AG04450 (cell line): ENCODE measurements at places on chromosomes 6 and 20.

DNA sequence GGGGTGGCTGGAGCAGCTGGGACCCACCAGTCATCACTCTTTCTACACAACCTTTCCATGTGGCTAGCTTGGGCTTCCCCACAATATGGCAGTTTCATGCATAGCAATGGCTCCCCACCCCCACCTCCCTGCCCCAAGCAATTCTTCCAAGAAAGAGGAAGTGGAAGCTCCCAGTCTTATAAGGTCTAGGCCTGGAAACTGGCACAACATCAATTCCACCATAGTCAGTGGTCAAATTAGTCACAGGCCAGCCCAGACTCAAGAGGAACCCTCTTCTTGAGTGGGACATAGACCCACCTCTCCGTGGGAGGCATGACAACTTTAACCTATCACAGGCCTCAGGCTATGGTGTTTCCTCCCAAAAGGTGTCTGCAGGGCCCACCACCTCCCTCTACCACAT, 17.7 kb downstream of the TGM6 start:
- DNase-seq = no peak

- DNase-seq = no peak
Measured at GRCh38 chr6:28553986-28554881, 28.6 kb downstream of the GPX5 start.

DNA sequence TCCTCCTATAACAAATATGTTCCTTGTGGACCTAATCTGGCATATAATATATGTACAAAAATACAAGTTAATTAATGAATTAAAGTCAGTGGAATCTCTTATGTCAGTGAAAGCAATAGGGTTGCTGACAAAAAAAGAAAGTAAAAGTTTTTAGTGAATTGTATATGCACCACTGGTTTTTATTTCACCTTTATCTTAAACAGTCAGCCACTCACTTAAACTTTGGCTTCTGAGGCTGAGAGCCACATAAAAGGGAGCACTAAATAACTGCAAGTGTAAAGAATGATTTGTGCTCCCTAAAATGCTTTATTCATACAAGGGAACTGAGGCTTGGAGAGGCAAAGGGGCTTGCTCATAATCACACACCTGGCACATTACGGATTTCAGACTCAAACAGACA, 9.9 kb upstream of the F13A1 start:
- no peak for DNase-seq

DNA sequence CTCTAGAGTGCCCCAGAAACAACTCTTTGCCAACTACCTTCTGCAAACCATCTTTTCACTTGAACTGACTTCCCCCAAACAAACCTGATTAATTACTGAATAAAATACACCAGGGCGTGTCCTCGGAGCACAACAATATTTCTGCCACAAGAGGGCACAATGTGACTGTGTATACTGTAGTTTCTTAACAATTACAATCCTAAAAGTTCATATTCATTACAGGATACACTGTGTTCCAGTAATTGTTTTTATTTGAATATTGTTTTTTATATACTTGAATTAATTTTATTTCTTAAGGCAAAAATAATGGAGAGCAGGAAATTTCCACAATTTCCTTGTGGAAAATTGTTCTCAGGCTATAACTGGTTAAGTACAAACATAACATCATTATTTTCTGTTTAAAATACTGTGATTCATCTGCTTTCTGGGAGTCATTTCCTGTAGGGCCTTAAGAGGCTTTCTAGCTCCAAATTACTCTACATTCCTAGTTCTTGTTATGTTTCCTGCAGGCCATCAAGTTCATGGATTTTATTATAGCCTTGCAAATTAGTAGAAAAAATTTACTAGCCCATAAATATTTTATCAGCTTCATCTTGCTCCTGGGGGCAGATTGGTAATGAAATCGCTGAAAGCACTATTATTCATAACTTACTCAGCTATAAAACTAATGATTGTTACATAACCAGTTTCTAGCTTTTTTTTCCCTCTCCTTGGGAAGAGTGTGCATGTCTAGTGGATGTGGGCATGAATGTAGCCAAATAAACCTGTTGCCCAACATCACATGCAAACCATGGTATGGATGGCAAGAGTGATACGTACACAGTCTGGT, 51.9 kb upstream of the SLC22A16 start:
- DNase-seq = no peak

- DNase-seq = no peak
Measured at GRCh38 chr6:168525114-168525513, 84.1 kb downstream of the SMOC2 start.

- no peak for DNase-seq
Measured at GRCh38 chr20:47991875-47992488, 206.7 kb upstream of the SULF2 start.
